Thoracic aorta (tissue), 2 donors: ENCODE measurements at places on chromosomes 4 and X.

DNA sequence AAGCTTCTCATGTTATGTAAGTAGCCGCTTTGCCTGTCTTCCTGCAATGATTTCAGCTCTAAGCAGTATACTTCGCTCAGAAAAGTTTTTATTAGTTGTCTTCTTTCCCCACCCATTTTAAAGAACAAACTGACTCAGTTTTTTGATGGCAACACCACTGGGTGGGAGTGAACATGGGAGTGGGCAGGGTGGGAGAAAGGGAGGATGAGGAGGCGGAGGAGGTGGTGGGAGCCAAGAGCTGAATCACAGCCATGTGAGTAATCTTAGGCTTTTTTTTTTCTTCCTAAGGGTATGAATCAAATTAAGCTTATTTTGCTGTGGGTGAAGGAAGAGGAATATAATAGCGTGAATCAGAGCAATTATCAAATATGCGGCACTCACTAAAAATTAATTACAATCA is 574.3 kb upstream of the DIPK2B start:
- no peak for DNase-seq
- no peaks in the 10 kb centered on the region for H3K27me3 ChIP-seq
- peaks cover 4% of the 10 kb centered on the region for H3K4me1 ChIP-seq
- no peaks in the 10 kb centered on the region for H3K36me3 ChIP-seq

DNA sequence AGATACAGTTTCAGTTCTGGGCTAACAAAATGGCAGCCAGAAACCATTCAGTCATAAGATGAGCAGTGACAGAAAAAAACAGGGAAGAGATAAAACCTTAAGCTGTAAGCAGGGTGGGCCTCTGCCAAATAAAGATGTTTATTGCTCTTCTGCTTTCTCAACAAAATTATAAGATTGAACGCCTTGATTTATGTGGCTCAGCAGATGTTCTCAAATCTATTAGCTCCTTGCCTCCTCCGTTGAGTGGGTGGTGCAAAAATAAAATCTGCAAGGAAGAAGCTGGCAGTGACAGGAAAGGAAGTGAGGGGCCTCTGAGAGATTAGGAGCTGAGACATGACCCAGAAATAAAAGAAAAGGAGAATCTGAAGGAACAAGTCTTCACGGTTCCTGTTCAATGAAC is 206.6 kb downstream of the PTTG2 start:
- no peak for DNase-seq
- no peaks in the 10 kb centered on the region for H3K27me3 ChIP-seq
- no peak overlapping the region for H3K4me3 ChIP-seq
- H3K4me1 ChIP-seq: no peaks in the 10 kb centered on the region
- H3K36me3 ChIP-seq: no peaks in the 10 kb centered on the region

GRCh38 chr4:119627267-119628255 is 1.0 kb downstream of the PDE5A start:
- H3K4me3 ChIP-seq: peak overlapping the region; percentile 85
- no peaks in the 10 kb centered on the region for H3K27me3 ChIP-seq
- peak overlapping the region; percentile 96 for H3K27ac ChIP-seq
- peak; percentile 33 for DNase-seq

- H3K4me1 ChIP-seq: peaks cover 6% of the 10 kb centered on the region
- no peak overlapping the region for H3K4me3 ChIP-seq
- no peaks in the 10 kb centered on the region for H3K36me3 ChIP-seq
- no peak for DNase-seq
- no peaks in the 10 kb centered on the region for H3K27me3 ChIP-seq
Observed at GRCh38 chr4:154421618-154422017, 70.0 kb downstream of the DCHS2 start.

- H3K4me3 ChIP-seq: no peak overlapping the region
- no peak for DNase-seq
- no peaks in the 10 kb centered on the region for H3K36me3 ChIP-seq
- no peak overlapping the region for H3K27ac ChIP-seq
Observed at GRCh38 chrX:133150730-133151129, 53.8 kb upstream of the USP26 start.

DNA sequence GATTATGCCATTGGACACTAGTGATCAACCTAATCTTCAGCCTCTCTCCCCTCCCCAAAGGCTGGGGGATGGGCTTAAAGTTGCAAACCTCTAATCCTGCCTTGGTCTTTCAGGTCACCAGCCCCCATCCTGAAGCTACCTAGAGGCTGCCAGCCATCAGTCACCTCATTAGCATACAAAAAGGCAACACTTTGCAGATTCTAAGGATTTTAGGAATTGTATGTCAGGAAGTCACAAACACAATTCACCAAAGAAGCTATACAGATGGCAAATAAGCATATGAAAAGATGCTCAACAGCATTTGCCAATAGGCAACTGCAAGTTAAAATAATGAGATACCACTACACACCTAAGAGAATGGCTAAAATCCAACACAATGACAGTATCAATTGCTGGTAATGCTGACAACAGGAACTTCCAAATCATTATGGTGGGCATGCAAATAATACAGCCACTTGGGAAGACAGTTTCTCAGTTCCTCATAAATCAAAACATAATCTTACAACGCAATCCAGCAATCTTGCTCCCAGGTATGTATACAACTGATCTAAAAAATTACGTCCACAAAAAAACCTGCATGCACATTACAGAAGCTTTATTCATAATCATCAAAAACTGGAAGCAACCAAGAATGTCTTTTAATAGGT is 9.0 kb upstream of the PIM2 start:
- H3K4me1 ChIP-seq: no peaks in the 10 kb centered on the region
- no peak overlapping the region for H3K27ac ChIP-seq
- no peak overlapping the region for H3K4me3 ChIP-seq
- H3K36me3 ChIP-seq: peaks cover 21% of the 10 kb centered on the region

DNA sequence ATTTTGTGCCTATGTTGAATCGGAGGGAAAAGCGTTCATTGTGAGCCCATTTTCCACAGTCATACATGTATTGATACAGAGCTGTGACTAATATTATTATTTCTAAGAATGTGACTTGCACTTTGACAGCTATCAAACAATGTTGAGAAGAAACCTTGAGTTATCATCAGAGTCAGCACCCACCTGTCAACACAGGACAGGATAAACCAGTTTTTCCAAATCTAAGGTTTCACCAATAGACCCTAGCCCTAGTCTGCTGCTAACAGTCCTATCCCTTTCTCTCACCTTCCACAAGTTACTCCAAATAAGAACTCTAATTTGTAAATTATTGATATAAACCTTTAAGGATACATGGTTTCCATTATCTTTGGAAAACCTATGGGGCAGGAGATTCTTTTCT is 47.7 kb upstream of the DHX15 start:
- no peak overlapping the region for H3K4me3 ChIP-seq
- no peaks in the 10 kb centered on the region for H3K36me3 ChIP-seq
- no peak for DNase-seq
- no peaks in the 10 kb centered on the region for H3K27me3 ChIP-seq
- no peak overlapping the region for H3K27ac ChIP-seq
- H3K4me1 ChIP-seq: no peaks in the 10 kb centered on the region

DNA sequence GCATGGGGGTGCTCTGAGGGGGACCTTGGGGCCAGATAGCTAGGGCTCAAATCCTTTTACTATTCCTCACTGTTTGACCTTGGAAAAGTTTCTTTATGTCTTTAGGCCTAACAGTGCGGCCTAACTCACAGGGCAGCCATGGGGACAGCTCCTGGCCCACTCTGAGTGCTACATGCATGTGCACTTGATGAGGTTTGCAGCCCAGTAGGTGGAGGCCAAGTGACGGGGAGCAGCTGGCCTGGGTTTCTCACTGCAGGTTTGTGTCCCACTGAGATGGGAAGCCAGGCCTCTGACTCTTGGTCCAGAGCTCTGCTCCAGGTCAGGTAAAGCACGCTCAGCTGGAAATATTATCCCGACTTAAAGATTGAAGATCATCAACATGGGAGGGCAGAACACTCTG is 102.8 kb downstream of the SLC2A9 start:
- no peaks in the 10 kb centered on the region for H3K27me3 ChIP-seq
- H3K4me1 ChIP-seq: no peaks in the 10 kb centered on the region
- no peak overlapping the region for H3K4me3 ChIP-seq
- H3K27ac ChIP-seq: no peak overlapping the region

GRCh38 chr4:144582975-144583374 is 63.0 kb upstream of the HHIP start:
- H3K4me1 ChIP-seq: no peaks in the 10 kb centered on the region
- no peak for DNase-seq
- H3K27me3 ChIP-seq: no peaks in the 10 kb centered on the region
- H3K4me3 ChIP-seq: no peak overlapping the region

GRCh38 chr4:137226900-137227299 is 305.4 kb downstream of the PCDH18 start:
- no peaks in the 10 kb centered on the region for H3K27me3 ChIP-seq
- no peak overlapping the region for H3K27ac ChIP-seq
- H3K4me1 ChIP-seq: no peaks in the 10 kb centered on the region

DNA sequence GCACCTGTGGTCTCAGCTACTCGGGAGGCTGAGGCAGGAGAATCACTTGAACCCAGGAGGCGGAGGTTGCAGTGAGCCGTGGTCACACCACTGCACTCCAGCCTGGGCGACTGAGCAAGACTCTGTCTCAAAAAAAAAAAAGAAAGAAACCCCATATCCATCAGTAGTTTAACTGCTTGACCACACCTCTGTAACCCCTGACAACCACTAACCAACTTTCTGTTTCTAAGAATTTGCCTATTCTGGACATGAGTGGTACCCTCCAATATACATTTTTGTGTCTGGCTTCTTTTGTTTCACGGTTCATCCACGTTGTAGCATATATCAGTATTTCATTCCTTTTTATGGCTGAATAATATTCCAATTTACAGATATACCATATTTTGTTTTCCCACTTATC is 9.1 kb downstream of the PPAT start:
- DNase-seq: no peak
- no peaks in the 10 kb centered on the region for H3K36me3 ChIP-seq
- no peaks in the 10 kb centered on the region for H3K4me1 ChIP-seq
- H3K4me3 ChIP-seq: no peak overlapping the region

GRCh38 chrX:107669261-107669660 is 41.0 kb downstream of the PRPS1 start:
- no peak overlapping the region for H3K27ac ChIP-seq
- H3K27me3 ChIP-seq: no peaks in the 10 kb centered on the region
- H3K4me3 ChIP-seq: no peak overlapping the region
- H3K4me1 ChIP-seq: peaks cover 9% of the 10 kb centered on the region
- H3K36me3 ChIP-seq: no peaks in the 10 kb centered on the region

DNA sequence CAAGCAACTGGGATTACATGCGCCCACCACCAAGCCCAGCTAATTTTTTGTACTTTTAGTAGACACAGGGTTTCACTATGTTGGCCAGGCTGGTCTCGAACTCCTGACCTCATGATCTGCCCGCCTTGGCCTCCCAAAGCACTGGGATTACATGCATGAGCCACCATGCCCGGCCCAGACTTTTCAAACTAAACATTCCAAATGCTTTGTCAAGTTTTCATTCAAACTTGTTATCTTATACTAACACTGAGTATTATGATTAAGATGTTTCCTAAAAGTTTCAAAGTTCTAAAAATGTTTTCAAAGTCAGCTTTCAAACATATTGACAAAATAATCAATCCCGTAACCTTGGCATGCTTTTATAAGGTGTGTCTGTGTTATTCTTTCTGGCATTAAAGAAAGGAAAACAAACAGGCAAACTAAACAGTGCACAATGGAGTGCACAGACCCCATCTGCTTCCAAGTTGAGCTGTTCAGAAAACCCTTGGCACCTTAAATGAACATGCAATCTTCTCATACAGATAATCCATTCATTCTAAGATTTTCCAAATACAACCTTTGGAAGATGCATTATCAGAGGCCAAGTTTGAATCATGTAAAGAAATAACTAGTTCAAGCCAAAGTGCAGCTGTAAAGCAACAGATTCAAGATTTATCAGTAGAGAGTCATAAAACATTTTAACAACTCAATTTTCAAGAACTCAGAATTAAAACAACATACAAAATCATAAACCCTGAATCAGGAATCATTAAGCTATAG is 49.1 kb downstream of the ABCG2 start:
- peaks cover 40% of the 10 kb centered on the region for H3K4me1 ChIP-seq
- no peak for DNase-seq
- no peak overlapping the region for H3K27ac ChIP-seq

DNA sequence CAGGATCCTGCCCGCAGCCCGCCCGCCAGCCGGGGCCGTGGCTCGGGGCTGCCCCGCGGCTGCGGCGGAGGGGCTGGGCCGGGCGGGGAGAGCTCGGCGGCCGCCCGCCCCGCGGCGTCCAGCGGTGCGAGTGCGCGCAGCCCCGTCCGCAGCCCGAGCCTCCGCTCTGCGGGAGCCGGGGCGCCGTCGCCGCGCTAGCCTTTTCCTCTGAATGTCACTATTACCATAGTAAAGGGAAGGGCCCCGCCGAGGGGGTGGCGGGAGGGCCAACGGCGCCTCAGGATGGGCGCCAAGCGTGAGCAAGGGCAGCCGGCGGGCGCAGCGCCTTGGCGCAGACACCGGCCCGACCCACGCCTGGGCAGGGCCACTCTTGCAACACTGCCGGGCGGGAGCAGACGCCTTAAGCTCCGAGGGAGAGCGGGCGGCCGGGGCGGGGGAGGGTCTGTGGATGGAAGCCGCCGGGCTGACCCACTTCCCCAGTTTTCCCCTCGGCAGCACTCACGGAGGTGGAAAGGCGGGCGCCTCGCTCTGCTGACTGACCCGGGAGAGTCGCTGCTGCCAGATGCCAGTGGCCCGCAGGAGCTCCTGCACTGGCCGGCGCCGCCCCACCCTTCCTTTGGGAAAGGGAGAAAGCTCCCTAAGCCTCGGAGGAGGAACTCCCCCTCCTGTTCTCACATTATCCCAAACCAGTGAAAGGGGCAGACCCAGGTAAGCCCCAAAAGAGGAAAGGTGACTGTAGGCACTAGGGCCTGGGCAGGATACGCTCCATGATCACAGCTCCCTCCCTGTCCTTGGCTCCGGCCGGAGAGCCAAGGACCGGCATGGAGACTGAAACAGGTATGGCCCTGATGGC is 329.4 kb downstream of the HNRNPD start:
- H3K36me3 ChIP-seq: no peaks in the 10 kb centered on the region
- DNase-seq: no peak
- H3K27me3 ChIP-seq: no peaks in the 10 kb centered on the region
- H3K4me3 ChIP-seq: peak overlapping the region; percentile 75
- H3K27ac ChIP-seq: no peak overlapping the region

GRCh38 chrX:30875957-30876356 is 13.1 kb downstream of the TAB3 start:
- H3K4me1 ChIP-seq: no peaks in the 10 kb centered on the region
- DNase-seq: no peak
- H3K27me3 ChIP-seq: no peaks in the 10 kb centered on the region
- H3K4me3 ChIP-seq: no peak overlapping the region
- H3K27ac ChIP-seq: no peak overlapping the region
